ENCODE measurements at places on chromosomes 5 and 9. TPM values are rescaled to one million over a fixed set of nuclear protein-coding genes. Genes with fewer than 3 reads are reported as not detected.

ENTPD2 gene
- total RNA-seq: not detected

CENPK gene
- 18.0 TPM for total RNA-seq

SPINK1 gene
- total RNA-seq: 0.32 TPM

DNA sequence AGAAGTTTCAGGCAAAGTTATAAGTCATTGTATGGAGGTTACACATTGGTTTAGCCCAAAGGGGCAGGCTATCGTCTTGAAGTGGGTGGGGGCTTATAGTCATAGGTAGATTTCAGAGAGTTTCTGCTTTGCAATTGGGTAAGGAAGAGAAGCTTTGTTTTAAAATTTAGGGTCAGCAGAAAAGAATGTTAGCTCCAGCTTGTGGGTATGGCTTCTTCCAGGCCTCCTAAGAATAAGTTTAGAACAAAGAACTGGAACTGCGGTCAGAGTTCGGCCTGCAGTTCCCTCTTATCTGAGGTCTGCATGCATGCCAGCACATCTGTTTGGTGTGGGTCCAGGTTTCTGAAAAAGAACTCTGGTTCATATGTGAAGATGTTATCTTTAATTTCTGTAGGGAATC lies 96.1 kb downstream of the CYFIP2 start:
- DNase-seq: peak; percentile 50

DNA sequence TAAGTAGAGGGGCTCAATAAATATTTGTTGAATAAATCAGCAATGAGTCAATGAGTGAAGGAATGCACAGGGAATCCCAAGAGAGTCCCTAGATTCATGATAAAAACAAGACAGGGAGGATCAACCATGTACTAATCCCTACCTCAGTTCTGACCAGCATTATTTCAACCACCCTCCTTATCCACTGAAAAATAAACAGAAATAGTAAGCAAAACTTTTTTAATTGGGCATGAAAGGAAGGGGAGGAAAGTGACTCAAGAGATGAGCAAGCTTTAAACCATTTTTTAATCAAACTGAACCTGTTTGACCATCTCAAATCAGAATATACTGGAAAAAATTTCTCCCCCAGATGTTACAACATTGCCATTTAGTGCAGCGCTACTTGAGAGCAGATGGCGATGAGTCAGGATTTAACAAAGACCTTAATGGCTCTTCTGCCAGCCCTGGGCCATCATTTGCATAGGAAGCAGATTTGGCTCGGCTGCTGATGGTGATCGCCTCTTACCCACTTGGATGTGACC lies 194.8 kb upstream of the SLC30A5 start:
- peak; percentile 77 for DNase-seq

Data from fibroblast of villous mesenchyme (primary cell).